T-helper 2 cell treated with Interferon-gamma antibody and Interleukin-4, amounts not matched to agents 5 μg/mL and 100 μg/mL, for 36 hours (primary cell): ENCODE measurements at places on chromosomes 4 and X.

GRCh38 chr4:121277194-121278105, 103.4 kb downstream of the QRFPR start:
- DNase-seq = no peak

- DNase-seq = no peak
Observed at GRCh38 chr4:29005838-29006237, 1714.3 kb upstream of the PCDH7 start.

GRCh38 chrX:150200361-150200760, 162.8 kb upstream of the MAMLD1 start:
- no peak for DNase-seq

- no peak for DNase-seq
Observed at GRCh38 chrX:47583240-47583861, 1.1 kb downstream of the TIMP1 start.

DNA sequence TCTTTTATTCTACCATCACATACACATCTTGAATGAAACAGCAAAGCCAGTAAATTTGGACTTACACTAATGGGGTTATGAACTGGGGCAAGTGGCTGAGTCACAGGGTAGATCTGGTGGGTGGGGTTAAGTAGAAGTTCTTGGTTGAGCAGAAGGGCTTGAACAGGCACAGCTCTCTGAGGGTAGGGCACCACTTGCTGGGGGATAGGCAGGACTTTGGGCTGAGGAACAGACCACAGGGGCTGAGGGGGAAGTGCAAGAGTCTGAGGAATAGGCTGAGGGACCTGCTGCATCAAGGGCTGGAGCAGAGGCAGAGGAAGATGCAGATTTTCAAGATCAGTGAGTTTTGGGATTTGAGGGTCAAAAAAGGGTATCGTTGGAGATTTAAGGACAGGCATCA, 8.3 kb downstream of the CSN2 start:
- DNase-seq = no peak

GRCh38 chr4:3756343-3757059, 9.7 kb upstream of the ADRA2C start:
- no peak for DNase-seq
